ENCODE measurements at places on chromosomes 7 and 10.

DNA sequence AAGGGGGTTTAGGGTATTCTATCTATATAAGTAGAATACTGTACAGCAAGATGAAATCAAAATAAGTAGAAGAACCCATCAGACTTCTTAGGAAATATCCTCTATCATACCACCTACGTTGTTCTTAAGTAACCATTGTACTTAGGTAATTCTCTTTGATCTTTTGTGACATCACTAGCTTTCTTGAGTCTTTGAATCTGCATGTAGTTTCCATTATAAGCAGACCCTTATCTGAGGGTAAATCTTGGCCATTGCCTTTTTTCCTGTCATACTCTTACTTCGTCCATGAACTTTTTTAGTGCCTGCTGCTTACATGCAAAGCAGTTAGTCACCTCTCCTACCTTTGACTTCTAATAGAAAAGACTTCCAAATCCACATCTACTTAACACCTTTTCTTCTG, 49.0 kb downstream of the WAC start:
- DNase-seq = no peak

DNA sequence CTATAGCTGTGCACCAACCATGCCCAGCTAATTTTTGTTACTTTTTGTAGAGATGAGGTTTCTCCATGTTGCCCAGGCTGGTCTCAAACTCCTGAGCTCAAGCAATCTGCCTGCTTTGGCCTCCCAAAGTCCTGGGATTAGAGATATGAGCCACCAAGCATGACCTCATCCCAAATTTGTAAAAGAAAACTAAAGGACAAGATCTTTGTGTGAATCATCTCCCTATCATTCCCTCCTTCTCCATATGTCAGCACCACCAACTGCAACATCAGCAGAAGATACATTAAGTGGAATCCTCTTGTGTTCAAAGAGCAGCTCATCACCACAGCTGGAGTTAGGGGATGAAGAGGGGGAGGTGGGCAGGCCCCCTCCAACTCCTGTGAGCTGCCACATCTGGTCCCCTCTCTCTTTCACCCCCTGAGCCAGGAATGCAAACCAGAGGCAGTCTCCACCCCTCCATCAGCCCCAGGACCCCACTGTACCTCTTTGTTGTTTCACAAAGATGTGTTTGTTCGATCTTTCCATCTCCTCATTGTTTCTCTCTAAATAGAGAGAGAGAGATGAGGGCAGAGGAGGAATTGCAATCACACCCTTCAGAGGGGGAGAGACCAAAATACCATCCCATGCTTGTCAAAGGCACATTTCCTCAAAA, 47.3 kb upstream of the PIP4K2A start:
- DNase-seq = no peak

DNA sequence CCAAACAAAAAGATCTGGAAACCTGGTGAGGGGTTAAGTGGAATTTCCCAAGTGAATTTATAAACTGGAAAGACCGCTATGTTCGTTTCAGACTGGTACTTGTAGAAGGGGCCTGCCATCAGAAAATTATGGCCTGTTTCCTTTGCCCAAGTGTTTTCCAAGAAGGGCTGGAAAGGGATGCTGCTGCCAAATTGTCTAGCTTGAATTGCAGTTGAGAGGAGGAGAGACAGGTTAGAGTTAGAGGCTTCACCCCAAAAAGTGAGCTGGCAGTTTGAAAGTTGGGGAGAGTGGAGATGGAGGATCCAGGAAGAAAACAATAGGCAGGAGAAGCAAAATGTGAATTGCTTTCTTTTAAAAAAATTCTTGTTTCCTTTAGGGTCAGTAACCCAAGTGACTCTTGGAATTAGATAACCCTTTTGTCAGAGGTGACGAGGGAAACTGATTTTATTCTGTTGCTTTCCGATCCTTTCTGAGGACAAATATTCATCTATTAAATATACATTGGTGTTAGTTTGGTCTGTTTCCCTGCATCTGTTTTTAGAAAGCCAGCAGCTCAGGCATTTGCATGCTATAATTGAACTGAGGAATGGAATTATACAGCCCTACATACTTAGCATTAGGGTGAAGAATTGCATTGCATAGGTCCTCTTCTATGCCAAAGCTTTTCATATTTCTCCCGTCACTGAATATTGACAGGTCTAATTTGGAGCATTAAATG, 82.5 kb upstream of the PRR15 start:
- no peak for DNase-seq

DNA sequence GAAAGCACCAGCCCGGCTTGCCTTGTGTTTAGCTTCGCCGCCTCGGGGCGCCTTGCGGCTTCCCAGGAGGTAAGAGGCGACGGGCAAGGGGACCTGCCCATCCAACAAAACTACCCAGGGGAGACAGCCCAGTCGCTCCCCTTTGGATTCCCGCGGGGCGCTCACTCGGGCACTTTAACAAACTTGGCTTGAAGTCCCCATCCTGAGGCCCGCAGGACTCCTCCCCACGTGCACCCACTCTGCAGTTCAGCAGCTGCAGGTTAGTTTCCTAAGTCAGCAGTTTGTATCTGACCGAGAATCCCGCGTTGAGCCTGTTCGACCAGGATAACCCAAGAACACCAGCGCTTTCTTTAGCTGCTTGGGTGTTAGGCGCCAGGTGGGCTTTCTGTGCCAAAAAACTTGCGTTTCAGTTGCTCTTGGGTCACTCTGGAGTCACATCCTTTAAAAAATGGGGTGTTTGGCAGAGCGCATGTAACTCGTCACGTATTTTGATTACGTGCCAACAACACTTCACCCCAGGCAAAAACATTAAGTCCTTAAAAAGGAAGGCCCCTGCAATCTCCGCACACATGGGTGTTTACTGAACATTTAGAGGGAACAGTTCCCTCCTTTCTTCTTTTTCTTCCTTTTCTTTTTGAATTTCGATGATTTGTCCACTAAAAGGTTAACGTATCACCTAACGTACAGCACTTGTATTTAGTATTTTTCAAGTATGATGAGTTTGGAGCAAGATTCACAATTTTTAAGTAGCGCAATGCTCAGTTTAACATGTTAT, 876 bp downstream of the DNAH11 start:
- DNase-seq = peak; percentile 20

GRCh38 chr7:150753239-150753638, 16.0 kb downstream of the GIMAP5 start:
- DNase-seq = no peak

DNA sequence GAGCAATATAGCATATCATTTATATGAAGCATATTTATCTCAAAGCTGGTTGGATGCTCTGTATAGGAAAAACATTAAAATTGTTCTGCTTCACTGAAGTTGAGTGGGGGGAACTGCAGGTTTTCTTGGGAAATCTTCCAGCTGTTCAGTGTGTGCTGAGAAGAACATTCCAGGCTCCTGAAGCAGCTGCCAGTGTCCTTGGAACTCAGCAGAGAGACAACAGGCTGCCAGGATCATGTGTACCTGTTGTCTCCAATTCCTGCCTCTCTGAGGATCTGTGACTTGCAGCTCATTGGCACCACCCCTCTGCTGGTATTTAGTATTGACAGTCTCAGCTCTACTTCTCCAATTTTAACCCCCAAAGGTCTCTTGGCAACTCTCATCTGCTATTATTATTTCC, 42.3 kb upstream of the PRKG1 start:
- no peak for DNase-seq

- DNase-seq = no peak
Measured at GRCh38 chr7:28700790-28701203, 257.3 kb downstream of the TRIL start.

- peak; percentile 81 for DNase-seq
Measured at GRCh38 chr7:142603870-142604448, 145.3 kb upstream of the PRSS1 start.

GRCh38 chr10:48550071-48550691, 54.7 kb downstream of the ARHGAP22 start:
- DNase-seq = no peak

DNA sequence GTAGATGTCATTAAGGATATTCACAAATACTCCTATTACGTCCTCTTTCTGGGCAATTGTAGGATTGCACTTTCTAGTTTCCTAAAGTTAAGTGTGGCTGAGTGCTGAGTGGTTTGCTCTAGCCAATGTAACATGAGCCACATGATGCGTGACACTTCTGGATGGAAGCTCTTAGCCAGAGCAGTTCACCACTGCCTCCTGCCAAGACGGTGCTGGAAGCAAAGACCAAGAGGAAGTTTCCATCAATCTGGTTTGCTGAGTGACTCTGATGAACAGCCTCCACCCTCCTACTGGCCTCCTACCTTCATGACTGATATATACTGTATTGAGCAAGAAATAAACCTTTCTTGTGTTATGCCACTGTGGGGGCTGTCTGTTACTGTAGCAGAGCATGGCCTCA, 318.1 kb downstream of the KCNMA1 start:
- no peak for DNase-seq

GRCh38 chr7:27156916-27157701, 634 bp upstream of the HOXA7 start:
- no peak for DNase-seq

GRCh38 chr10:13942035-13942434, 355.3 kb downstream of the PRPF18 start:
- DNase-seq = no peak

DNA sequence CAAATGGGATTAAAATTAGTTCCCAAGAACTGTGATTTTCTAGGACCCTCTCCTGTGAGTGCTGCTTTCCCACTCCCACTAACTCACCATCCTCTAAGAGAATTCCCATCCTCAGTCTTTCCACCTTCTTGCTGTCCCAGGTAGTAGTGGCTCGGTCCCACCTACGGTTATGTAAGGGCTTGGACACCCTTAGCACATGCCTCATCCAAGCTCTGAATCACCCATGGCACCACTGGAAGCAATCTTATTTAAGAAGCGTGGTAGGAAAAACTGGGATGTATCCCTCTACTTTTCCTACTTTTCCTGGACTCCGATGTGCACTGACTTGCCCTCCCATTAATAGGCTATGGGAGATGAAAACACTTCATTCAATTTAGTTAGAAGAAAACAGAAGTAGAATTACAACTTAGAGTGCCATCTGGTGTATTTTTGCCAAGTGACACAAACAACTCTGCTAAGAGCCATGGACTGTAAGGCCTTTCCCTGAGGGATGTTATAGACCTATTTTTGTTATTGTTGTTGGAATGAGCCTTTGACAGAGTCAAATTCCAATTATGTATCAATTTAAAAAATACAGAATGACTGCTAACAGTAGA, 13.7 kb upstream of the ANKRD22 start:
- no peak for DNase-seq

- DNase-seq = no peak
Measured at GRCh38 chr10:125008689-125009638, 67.0 kb downstream of the ZRANB1 start.

DNA sequence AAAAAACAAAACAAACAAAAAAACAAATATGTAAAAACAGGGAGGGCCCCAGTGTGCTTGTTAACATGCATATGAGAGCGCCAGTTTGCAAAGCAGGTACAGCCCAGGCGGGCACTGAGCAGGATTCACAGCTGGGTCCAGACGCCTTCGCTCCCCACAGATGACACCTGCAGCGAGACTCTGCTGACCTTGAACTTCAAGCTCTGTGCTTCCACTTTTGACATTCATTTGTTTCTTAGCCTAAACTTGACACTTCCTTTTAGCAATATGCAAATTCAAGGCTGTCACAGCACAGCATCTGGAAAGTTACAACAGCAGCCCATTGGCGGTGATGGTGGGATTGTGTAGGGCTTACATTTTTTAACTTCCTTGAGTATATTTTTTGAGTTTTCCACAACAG, 88.8 kb upstream of the TNS3 start:
- peak; percentile 98 for DNase-seq

DNA sequence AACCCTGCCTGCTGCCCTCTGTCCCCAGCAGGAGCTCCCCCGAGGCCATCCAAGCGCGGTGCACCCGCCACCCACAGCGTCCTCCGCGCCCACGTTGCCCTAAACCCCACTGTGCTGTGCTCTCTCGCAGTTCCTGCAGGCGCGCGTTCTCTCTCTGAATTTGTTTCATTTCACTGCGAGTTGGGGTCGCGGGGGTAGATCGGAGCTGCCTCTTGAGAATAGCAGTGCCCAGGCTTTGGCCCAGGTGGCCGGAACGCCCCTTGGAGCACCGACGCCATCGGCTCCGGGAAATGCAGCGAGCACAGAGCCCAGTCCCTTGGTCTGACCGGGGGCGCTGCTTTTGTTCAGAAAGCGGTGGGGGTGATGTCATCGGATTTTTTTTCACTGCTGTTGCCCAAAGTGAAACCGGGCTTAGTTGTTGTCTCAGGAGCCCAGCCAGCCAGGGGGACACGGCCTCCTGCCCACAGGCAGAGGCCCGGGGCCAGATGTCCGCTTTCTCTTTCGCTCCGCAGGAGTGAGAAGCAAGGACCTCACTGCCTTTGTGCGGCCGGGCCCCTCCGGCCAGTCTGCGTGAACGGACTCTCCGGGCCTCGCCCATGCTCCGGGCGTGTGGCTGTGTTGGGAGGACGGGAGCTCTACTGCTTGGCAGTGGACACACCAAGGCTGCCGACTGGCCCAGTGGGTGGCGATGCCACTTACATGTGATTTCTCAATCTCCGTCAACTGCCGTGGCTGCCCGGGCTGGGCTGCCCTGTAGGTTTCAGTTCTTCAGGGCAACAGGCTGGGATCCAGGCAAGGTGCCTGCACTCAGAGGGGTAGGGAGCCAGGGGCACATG, 43.1 kb downstream of the FOXK1 start:
- peak; percentile 79 for DNase-seq

DNA sequence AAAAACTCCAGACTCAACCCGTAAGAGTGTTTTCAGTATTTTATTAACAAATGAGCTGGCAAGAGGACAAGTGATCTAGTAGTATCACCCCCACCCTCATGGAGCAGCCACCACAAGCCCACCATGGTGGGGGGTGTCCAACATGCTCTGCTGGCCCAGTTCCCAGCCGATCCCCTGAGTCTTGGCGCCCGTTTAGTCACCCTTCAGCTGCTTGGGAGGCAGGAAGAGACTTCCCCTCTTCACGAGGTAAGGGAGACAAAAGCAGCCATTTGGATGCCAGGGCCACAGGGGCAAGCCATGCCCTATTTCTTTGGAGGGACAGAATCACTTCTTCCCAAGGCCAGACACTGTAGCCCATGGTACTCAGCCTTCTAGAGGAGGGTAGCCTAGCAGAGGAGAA, 54.1 kb downstream of the NOD1 start:
- no peak for DNase-seq

DNA sequence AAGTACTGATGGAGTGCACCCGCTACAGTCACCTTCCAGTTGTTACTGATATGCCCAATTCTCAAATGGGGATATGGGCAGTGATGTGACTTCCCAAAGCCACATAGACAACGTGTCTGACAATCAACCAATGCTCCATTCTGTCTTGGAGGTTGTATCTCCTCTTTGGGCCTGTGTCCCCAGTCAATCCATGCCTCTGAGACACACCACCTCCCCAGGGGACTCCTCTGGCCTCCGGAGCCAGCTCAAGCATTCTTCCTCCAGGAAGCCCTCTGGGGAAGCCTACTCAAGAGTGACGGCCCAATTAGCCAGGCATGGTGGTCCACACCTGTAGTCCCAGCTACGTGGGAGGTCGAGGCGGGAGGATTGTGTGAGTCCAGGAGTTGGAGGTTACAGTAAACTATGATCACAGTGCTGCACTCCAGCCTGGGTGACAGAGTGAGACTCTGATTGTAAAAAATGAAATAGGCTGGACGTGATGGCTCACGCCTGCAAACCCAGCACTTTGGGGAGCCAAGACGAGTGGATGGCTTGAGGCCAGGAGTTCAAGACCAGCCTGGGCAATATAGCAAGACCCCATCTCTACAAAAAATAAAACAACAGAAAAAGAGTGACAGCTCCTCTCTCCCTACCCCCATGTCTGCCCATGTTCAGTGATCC, 99.5 kb upstream of the TNRC18 start:
- no peak for DNase-seq

GRCh38 chr10:97543025-97543546, 29.5 kb upstream of the ANKRD2 start:
- DNase-seq = no peak
